Lower lobe of right lung (tissue), 2 donors: ENCODE measurements at places on chromosomes 3 and 15. TPM values are rescaled to one million over a fixed set of nuclear protein-coding genes. Genes with fewer than 3 reads are reported as not detected.
A peak's percentile ranks its signal among the peaks of the same experiment; 100 is the strongest.

- H3K27me3 ChIP-seq = no peaks in the 10 kb centered on the region
- DNase-seq = no peak
- H3K36me3 ChIP-seq = peaks cover 65% of the 10 kb centered on the region
- no peak overlapping the region for H3K4me3 ChIP-seq
These were observed 49.8 kb downstream of the NIPA2 start for GRCh38 chr15:22888120-22888859.

The ADCY5 gene
- total RNA-seq = 5.6 TPM

GRCh38 chr3:145719114-145719513, 441.9 kb downstream of the PLOD2 start:
- no peak for DNase-seq
- no peaks in the 10 kb centered on the region for H3K36me3 ChIP-seq
- H3K4me1 ChIP-seq = no peaks in the 10 kb centered on the region
- H3K4me3 ChIP-seq = no peak overlapping the region
- no peaks in the 10 kb centered on the region for H3K27me3 ChIP-seq

GRCh38 chr3:115071601-115072000, 75.5 kb downstream of the ZBTB20 start:
- H3K27me3 ChIP-seq = no peaks in the 10 kb centered on the region
- no peak overlapping the region for H3K27ac ChIP-seq
- no peaks in the 10 kb centered on the region for H3K36me3 ChIP-seq
- H3K4me1 ChIP-seq = no peaks in the 10 kb centered on the region
- DNase-seq = no peak

GRCh38 chr3:10320320-10320677, 613 bp downstream of the SEC13 start:
- peaks cover 18% of the 10 kb centered on the region for H3K4me1 ChIP-seq
- no peaks in the 10 kb centered on the region for H3K27me3 ChIP-seq
- DNase-seq = no peak
- peaks cover 40% of the 10 kb centered on the region for H3K36me3 ChIP-seq
- H3K4me3 ChIP-seq = peak overlapping the region; percentile 89

The ROBO2 gene
- total RNA-seq = 11.8 TPM

The GOLGA6L9 gene
- 6.0 TPM for total RNA-seq

The BCL2A1 gene
- 124 TPM for total RNA-seq

- no peak for DNase-seq
- no peak overlapping the region for H3K27ac ChIP-seq
- H3K36me3 ChIP-seq = no peaks in the 10 kb centered on the region
- no peaks in the 10 kb centered on the region for H3K4me1 ChIP-seq
These were observed 22.4 kb downstream of the CCR9 start for GRCh38 chr3:45908761-45909160.

DNA sequence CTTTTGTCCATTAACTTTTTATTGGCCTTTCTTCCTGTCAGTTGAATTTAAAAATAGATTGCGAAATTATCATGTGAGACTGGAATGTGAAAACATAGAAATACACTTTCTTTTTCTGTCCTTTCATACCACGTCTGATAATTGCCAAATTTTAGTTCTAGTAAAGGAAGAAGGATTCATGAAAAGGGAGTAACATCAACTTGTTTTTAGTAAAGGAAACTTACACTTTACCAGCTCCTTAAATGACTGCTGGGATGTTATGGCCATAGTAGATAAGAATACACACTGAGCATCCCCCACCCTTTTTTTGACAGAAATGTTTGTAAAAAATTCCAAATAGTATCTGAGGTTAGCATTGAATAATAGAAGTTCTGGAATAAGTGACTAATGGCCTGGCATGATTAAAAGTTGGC, 137.9 kb downstream of the NEO1 start:
- H3K27ac ChIP-seq = no peak overlapping the region
- H3K4me3 ChIP-seq = no peak overlapping the region
- no peak for DNase-seq
- H3K27me3 ChIP-seq = no peaks in the 10 kb centered on the region
- H3K4me1 ChIP-seq = no peaks in the 10 kb centered on the region

DNA sequence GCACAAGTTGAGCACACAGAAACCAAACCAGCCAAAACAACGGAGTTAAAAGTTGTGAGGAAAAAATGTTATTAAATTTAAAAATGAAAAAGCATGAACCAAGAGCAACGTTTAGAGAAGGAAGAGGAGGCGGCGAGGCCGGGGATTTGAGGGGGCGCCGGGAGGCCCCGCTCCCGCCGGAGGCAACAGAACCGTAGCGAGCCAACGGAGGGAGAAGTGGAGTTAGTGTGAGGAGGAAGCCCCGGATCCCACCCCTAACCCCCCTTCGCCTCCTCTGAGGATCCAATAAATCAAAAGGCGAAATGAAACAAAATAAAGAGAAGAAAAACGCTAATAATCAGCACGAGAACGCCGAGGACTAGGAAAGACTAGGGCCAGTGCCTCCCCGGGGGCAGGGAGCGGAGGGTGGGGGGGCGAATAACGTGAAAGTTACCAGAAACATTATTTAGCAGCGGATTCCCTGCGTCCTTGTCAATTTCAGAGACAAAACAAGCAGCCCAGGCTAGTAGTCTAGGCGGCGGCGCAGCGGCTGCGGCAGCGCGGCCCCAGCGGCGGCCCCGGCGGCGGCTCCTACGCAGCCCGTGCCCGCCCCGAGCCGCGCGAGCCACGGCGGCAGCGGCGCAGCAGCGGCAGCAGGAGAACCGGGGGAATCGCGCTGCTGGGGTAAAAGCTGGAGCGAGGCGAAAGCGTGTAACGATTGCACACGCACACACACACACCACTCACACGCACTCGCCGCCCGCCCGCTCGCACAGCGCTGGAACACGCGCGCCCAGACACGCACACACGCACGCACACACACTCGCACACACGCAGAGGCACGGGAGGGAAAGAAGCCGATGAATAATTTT, 1.7 kb downstream of the MEIS2 start:
- no peaks in the 10 kb centered on the region for H3K36me3 ChIP-seq
- H3K4me1 ChIP-seq = peaks cover 4% of the 10 kb centered on the region
- H3K27me3 ChIP-seq = peaks cover 19% of the 10 kb centered on the region
- peak overlapping the region; percentile 56 for H3K4me3 ChIP-seq

DNA sequence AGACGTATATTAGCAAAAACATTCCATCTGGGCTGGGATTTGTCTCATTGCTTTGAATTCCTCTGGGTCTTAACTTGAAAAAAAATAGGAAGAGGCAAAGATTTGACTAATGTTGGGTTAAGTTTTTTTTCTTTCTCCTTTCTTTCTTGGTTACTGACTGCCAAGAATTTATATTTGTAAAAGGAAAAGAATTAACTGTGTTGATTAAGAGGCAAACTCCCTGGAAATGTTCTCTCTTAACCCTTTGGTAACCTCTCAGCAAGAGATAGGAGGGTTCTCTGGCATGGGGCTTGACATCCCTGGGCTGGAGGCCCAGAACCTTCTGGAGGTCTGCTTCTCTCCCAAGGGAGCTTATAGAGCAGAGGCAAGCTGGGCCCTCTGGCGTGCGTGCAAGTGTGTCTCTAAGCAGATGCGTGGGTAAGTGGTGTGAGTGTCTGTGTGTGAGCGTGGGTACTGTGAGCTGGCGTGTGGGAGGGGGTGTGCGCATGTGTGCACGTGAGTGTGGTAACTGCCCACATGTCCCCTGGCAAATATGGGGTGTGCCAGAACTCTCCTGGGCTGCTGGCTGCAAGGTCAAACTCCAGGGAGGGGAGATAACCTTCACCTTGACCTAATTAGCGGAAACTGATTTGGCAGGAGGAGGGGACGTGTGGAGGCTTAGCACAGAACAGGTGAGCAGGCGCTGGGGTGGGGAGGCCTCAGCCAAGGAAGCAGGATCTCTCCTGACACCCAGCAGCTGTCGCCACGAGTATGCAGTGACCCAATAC, 49.4 kb upstream of the MAGEF1 start:
- H3K4me1 ChIP-seq = peaks cover 14% of the 10 kb centered on the region
- no peak for DNase-seq
- no peaks in the 10 kb centered on the region for H3K27me3 ChIP-seq
- no peaks in the 10 kb centered on the region for H3K36me3 ChIP-seq

DNA sequence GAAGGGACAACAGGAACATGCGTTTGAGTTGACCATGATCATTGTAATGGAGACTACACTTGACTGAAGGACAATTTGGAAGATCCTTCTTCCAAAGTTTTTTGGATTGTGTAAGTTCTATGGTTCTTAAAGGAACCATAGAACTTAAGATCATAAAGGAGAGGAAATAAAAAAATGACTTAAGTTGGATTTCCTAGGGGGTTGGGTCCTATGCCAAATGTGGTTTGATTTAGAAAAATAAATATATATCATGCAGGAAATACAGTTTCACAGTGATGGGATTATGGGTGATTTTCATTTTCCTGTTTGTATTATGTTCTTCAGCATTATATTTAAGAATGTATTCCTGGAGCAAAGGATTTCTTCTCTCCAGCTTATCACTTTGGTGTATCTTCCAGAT, 305.5 kb upstream of the DPH6 start:
- H3K27ac ChIP-seq = no peak overlapping the region
- H3K36me3 ChIP-seq = no peaks in the 10 kb centered on the region
- no peaks in the 10 kb centered on the region for H3K27me3 ChIP-seq
- H3K4me1 ChIP-seq = no peaks in the 10 kb centered on the region
- H3K4me3 ChIP-seq = no peak overlapping the region

The ABTB1 gene
- 56.6 TPM for total RNA-seq

GRCh38 chr15:72751751-72752455, 31.7 kb downstream of the ADPGK start:
- H3K4me3 ChIP-seq = no peak overlapping the region
- peaks cover 10% of the 10 kb centered on the region for H3K4me1 ChIP-seq
- H3K36me3 ChIP-seq = peaks cover 66% of the 10 kb centered on the region
- H3K27ac ChIP-seq = no peak overlapping the region
- no peaks in the 10 kb centered on the region for H3K27me3 ChIP-seq

The ALDH1A3 gene
- total RNA-seq = 9.7 TPM

GRCh38 chr15:45253330-45253729, 1.3 kb downstream of the SLC28A2 start:
- no peaks in the 10 kb centered on the region for H3K27me3 ChIP-seq
- H3K27ac ChIP-seq = no peak overlapping the region
- DNase-seq = no peak
- H3K4me1 ChIP-seq = no peaks in the 10 kb centered on the region
- H3K36me3 ChIP-seq = no peaks in the 10 kb centered on the region

The PYGO1 gene
- total RNA-seq = 8.7 TPM

The SPATA12 gene
- 0.15 TPM for total RNA-seq

GRCh38 chr15:68818066-68818768, 2.5 kb downstream of the ANP32A start:
- peak overlapping the region; percentile 99 for H3K27ac ChIP-seq
- peak; percentile 80 for DNase-seq
- peak overlapping the region; percentile 96 for H3K4me3 ChIP-seq

DNA sequence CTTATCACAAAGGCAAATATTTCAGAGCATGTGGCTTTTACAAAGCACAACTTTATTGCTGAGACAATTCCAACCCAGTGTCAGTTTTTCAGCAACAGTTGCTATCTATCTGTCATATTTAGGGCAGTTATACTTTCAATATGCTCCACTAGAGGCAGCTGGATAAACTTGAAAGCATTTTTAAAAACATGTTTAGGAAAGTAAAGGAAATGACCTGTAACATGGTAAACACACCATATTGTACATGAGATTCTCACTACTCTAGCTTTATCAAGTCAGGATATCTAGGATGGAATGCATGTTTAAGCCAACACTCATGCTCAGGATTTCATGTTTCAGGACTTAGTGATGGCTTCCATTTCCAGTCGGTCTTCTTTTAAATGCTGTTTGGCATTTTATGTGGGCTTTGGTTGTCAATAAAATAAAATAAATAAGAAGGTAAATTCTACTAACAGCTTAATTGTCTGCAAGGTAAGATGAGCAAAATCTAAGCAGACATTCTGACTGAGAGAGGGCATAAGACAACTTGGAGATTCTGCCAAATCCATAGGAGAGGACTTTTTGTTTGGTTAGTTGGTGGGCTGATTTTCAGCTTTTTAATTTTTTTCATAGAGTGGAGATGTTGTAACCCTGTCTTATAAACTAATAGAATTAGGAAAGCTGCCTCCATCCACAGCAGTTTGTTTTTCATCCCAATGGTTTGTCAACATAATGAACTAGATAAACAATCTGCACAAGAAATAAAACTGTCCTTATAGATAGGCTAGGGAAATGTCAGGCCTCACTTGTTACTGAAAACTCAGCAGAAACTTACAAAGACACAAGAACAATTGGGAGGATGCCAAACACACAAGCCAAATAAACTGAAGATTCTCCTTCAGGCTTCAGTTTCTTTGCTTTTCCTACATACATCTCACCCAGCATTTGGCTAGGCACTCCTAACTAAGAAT, 63.4 kb upstream of the CPB1 start:
- no peak for DNase-seq
- no peaks in the 10 kb centered on the region for H3K4me1 ChIP-seq
- no peak overlapping the region for H3K4me3 ChIP-seq
- no peaks in the 10 kb centered on the region for H3K36me3 ChIP-seq
- H3K27ac ChIP-seq = no peak overlapping the region

DNA sequence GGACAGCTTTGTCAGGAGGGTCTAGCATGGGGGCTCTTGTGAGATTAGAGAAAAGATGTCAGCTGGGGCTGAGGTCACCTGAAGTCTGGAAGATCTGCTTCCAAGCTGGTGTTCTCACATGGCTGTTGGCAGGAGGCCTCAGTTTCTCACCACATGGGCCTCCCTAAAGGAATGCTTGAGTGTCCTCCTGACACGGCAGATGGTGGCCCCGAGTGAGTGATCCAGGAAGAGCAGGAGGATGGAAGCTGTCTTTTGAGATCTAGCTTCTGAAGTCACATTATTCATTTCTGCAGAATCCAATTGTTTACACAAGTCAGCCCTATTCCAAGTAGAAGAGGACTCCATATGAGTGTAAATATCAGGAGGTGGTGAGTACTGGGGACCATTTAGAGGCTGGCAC, 344.0 kb upstream of the PROK2 start:
- H3K27ac ChIP-seq = no peak overlapping the region
- H3K27me3 ChIP-seq = no peaks in the 10 kb centered on the region
- H3K36me3 ChIP-seq = no peaks in the 10 kb centered on the region
- H3K4me3 ChIP-seq = no peak overlapping the region
- H3K4me1 ChIP-seq = no peaks in the 10 kb centered on the region
- DNase-seq = no peak

DNA sequence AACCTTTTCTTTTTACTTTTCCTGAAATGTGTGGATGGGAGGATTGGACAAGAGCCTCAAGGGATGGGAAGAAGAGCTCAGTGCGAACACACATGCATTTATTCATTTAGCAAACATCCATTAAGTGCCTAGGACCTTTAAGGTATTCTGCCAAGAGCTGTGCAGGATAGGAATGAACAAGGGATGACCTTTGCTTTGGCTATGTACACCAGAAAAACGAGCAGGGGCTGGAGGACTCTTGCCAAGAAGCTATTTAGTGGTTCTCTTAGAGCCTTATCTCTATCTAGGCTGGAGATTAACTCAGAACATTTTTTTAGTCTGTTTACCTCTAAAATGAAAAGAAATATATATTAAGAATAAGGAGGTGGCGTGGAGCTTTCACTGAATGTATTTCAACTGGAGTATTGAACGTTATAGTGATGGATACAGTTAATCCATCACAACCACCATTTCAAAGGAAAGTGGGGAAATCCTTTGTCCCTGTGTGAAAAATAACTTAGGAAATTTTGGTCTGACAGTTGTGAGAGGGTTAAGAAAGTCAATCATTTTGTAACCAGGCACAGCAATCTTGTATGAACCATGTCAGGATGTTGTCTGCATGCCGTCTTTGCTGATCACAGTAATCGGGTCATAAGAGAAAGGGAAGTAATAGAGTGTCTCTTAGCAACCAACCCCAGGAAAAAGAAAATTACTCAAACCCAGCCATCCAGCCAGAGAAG, 279.0 kb downstream of the LPP start:
- H3K4me3 ChIP-seq = no peak overlapping the region
- H3K27me3 ChIP-seq = no peaks in the 10 kb centered on the region
- peaks cover 23% of the 10 kb centered on the region for H3K4me1 ChIP-seq
- DNase-seq = no peak
- no peaks in the 10 kb centered on the region for H3K36me3 ChIP-seq

The DNAJB11 gene
- total RNA-seq = 37.8 TPM

GRCh38 chr3:23696842-23697241, 108.9 kb upstream of the UBE2E1 start:
- no peaks in the 10 kb centered on the region for H3K27me3 ChIP-seq
- H3K27ac ChIP-seq = no peak overlapping the region
- H3K4me1 ChIP-seq = no peaks in the 10 kb centered on the region
- DNase-seq = no peak
